Stimulated activated CD8-positive, alpha-beta memory T cell treated with anti-CD3 and anti-CD28 coated beads, Interleukin-12 subunit alpha, Interleukin-12 subunit beta, amount 100 ng/mL, for 4 hours (primary cell): ENCODE measurements at places on chromosomes 4 and X.

- no peak for DNase-seq
These were observed 7.9 kb downstream of the GPR101 start for GRCh38 chrX:137025930-137026329.

- no peak for DNase-seq
These were observed 37.7 kb downstream of the ACE2 start for GRCh38 chrX:15563056-15563455.

DNA sequence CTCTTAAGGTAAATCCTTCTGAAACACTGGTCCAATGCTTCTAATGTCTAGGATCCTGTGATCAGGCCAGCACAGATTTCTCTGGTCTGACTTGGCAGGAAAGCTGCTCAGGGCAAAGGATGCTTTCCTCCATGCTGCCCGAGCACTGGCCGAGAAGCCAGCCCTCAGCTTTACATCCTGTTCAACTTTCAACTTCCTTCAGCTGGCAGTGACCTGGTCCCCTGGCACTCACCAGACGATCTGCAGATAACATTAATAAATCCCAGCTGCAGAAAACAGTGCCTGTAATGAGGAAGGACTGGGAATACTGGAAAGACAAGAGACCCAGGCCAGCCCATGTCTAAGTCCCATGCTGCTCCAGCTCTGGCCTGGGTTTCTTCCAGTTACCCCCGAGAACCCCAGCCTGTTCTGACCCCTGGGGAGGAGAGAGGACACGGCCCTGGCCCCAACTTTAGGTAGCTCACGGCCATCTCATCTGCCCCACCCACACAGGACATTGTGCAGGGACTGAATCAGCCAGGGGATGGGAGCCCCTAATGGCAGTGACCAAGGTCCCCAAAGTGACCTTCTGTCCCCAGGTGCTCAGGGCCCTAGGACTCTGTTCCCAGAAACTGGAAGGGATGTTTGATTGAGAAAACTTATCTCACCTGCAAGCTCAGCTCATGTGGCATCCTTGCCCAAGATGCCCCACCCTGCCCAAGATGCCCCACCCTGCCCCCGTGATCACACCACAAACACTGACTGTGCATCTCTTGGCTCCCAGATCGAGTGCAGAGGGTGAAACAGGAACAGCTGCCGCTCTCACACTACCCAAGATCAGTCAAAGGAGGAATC lies 28.0 kb downstream of the JAKMIP1 start:
- DNase-seq = no peak

- no peak for DNase-seq
These were observed 12.4 kb upstream of the TDO2 start for GRCh38 chr4:155891058-155891457.

GRCh38 chr4:91830681-91831395 lies 472.9 kb upstream of the GRID2 start:
- DNase-seq = no peak

GRCh38 chr4:80926891-80927290 lies 103.6 kb upstream of the BMP3 start:
- no peak for DNase-seq

- no peak for DNase-seq
These were observed 106.8 kb downstream of the FAT4 start for GRCh38 chr4:125421547-125421946.

DNA sequence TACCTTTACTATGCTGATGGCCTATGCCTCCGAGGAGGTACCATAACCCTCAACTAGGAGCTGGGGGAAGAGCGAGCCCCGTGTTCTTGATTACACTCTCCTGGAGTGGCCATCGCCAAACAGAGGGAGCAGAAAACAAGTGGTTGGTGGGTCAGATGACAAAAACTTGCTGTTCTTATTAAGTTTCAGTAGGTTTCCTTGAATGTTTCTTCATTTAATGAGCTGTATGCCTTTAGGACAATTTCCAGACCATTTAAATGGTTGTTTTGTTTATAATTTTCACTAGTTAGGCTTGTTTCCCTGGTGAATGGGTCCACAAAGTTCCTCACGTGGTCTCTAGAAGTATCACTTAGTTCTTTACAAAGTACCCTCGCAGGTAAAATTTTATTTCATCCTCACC lies 4.7 kb downstream of the PYURF start:
- no peak for DNase-seq

GRCh38 chr4:71130827-71131603 lies 137.6 kb downstream of the DCK start:
- no peak for DNase-seq

DNA sequence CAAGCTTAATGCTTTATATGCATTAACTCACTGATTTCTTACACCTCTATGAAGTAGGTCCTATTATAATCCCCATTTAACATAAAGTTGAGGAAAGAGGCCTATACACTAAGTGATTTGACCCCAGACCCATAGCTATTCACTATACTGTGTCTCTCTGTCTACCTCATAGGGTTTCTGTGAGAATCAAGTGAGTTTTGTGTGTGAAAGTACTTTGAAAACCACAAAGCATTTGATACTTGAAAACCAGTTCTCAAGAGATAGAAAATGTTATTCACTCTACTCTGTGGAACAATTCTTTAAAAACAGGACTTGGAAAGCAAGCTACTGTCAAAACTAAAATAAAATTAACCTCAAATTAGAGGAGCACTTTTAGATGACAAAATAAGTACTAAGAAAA lies 35.0 kb downstream of the SHROOM3 start:
- DNase-seq = no peak

DNA sequence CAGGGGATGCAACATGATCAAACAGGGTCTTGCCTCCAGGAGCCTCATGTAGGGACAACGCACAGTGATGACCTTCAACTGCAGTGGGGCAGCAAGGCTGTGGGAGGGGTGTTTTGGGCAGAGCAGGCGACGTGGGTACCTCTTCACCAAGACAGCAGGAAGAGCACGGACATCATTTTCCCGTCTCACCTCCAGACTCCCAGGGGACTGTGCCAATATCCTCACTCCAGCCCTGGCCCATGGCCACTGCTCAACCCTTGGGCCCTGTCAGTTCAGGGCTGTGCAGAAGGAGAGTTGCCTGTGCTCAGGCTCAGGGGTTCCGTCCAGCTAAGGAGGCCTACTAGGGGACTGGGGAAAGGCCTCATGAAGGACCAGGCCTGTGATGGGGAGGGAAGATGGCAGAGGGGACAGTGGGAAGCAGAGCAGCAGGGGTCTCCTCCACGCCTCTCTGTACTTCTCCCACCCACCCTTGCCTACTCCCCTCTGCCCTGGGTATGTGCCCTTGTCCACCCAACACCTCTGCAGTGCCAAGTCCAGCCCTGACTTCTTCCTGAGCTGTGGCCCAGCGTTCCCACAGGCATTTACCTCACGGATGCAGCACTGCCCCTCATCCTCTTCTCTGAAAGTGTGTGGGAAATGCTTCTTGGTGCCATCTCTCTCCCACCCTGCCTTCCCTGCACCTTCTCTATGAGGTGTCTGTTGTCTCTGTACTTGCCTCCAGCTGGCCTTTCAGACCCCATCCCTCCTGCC lies 1.4 kb downstream of the IL9R start:
- no peak for DNase-seq

- DNase-seq = no peak
These were observed 77.1 kb upstream of the LSM6 start for GRCh38 chr4:146098397-146098796.

DNA sequence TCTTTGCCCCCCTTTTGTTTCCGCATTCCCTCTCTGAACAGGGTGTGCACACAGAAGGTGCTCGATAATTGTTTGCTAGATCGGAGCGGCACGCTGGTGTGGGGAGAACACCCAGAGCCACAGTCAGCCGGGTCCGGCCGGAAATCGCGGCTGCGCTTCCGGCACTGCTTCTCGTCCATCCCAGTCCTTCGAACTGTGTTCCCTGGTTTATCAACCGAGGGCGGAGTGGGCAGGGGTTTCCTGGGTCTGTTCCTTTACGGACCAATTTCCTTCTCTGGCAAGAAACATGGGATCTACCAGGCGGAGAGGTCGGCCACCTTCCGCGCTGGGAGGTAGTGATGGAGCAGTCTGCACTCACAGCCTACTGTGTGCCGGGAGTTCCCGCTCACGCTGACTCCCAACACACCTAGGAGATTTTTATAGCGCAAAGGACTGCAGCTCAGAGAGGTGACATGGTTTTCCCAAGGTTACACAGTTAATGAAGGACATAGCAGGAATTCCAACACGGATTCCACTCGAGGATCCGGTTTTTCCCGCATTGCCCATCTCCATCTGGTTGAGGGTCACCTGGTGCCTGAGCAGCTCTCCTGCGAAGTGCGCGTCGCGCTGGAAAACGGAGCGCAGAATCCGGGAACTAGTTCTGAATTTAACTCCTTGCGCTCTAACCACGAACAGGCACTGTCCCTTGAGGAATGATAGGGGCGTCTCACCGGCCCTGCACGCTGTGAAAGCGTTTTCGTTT lies 6.8 kb downstream of the MSX1 start:
- no peak for DNase-seq

DNA sequence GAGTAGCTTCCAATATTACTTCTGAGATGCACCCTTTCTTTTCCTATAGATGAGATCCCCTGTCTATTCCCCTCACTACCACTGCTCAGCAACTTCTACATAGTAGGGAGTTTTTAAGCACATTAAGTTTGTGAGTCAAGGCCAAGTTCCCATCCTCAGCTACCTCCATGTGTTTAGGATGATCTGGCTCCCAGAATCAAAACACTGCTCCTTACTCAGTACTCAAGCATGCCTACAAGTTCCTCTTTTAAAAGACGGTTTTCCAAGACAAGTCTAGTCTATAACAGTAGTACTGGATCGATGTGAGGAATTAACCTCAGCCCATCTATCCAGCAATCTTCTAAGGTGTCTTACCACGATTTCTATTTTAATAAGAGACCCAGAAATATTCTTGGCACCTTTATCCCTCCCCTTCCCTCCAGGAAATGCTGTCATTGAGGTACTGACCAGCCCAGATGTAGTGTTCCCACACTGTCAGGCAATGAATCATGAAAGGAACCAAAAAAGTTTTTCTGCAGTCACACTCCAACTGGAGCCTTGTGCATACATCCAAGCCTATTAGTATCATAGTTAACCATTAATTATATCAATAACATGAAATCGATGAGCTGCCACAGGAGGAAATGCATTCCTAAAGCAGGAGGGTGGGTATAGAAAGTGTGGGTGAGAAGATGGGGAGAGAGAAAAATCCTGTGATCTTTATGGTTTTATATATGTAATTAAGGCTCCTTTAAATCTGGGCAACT lies 29.6 kb downstream of the AREG start:
- no peak for DNase-seq

- no peak for DNase-seq
These were observed 174.3 kb upstream of the SFRP2 start for GRCh38 chr4:153963216-153963615.

- no peak for DNase-seq
These were observed 811 bp downstream of the FLNA start for GRCh38 chrX:154373340-154374306.

GRCh38 chr4:125483278-125483677 lies 168.5 kb downstream of the FAT4 start:
- no peak for DNase-seq

- no peak for DNase-seq
These were observed 5.2 kb upstream of the ENAM start for GRCh38 chr4:70623323-70623722.

DNA sequence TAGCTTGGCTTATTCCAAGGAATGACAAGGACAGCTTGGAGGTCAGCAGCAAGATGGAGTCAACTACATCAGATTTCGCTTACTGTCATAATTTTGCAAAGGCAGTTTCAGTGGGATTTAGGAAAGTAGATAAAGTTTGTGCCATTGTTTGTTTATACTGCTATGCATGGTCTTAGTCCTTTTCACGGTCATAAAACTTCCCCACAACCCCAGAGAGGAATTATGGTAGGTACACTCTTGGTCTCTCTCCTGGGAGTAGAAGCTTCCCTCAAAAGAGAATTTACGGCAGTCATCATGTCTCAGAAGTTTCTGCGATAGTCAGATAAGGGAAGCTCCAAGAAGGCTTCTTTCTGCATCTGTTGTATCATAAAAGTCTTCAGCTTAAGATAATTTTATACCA lies 27.9 kb upstream of the HERC6 start:
- no peak for DNase-seq

GRCh38 chrX:35444671-35445355 lies 353.3 kb upstream of the MAGEB16 start:
- no peak for DNase-seq
